Suprapubic skin (tissue), 4 donors: ENCODE measurements at places on chromosomes 5 and 9.
A peak's percentile ranks its signal among the peaks of the same experiment; 100 is the strongest.

GRCh38 chr5:68369457-68370125 is 154.0 kb downstream of the PIK3R1 start:
- H3K27me3 ChIP-seq, result no peaks in the 10 kb centered on the region
- no peak overlapping the region for H3K27ac ChIP-seq
- DNase-seq, result no peak
- H3K4me3 ChIP-seq, result no peak overlapping the region
- H3K36me3 ChIP-seq, result no peaks in the 10 kb centered on the region
- H3K4me1 ChIP-seq, result peaks cover 6% of the 10 kb centered on the region

DNA sequence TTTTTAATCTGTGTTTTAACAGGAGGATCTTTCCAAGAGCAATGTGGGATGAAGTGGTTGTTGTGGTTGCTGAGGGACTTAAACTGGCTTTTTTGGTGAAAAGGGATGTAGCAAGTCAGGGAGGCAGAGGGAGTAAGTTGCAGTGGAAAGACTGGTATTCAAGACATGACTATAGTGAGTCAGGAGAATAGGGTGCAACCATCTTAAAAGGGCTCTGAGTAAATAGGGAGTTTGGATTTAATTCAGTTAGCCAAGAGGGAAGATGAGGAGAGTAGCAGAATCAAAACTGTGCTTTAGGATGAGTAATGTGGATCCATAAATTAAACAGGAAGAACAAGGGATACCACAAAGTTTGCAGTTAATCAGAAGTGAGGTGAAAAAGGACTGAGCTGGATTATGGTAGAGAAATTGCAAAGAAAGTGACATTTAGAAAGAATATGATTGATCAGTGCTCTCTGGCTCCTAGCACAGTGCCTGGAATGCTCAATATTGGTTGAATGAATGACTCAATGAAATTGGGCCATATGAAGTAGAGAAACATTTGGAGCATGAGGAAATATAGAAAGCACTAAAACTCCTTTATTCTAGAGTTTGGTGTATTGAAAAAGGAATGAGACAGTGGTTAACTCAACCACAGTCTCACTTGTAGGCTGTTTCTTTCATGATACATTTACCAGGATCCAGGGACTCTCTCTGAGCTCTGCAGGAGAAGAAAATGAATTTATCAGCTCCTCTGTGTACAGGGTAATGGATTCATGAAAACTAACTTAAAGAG is 5.1 kb downstream of the POLR3G start:
- DNase-seq, result no peak
- no peaks in the 10 kb centered on the region for H3K36me3 ChIP-seq
- H3K4me1 ChIP-seq, result peaks cover 13% of the 10 kb centered on the region
- H3K27me3 ChIP-seq, result no peaks in the 10 kb centered on the region
- no peak overlapping the region for H3K4me3 ChIP-seq

GRCh38 chr5:89991592-89991991 is 418.0 kb downstream of the CETN3 start:
- H3K36me3 ChIP-seq, result no peaks in the 10 kb centered on the region
- no peak overlapping the region for H3K4me3 ChIP-seq
- H3K4me1 ChIP-seq, result no peaks in the 10 kb centered on the region
- no peak for DNase-seq
- H3K27me3 ChIP-seq, result no peaks in the 10 kb centered on the region
- H3K27ac ChIP-seq, result no peak overlapping the region

DNA sequence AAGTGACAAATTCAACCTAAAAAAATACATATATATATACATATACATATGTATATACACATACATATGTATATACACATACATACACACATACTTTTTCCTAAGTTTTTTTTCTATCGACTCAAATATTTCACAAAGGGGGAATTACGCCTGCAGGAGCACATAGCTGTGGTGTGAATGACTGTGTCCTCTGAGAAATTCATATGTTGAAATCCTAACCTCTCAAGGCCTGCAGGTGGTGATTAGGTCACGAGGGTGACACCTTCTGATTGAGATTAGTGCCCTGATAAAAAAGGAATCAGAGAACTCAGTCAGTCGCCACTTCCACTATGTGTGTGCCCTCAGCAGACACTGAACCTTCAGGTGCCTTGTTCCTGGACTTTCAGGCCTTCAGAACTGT is 248.7 kb downstream of the SEMA5A start:
- H3K27me3 ChIP-seq, result no peaks in the 10 kb centered on the region
- H3K27ac ChIP-seq, result no peak overlapping the region
- no peak for DNase-seq
- peaks cover 11% of the 10 kb centered on the region for H3K4me1 ChIP-seq
- no peak overlapping the region for H3K4me3 ChIP-seq
- no peaks in the 10 kb centered on the region for H3K36me3 ChIP-seq

DNA sequence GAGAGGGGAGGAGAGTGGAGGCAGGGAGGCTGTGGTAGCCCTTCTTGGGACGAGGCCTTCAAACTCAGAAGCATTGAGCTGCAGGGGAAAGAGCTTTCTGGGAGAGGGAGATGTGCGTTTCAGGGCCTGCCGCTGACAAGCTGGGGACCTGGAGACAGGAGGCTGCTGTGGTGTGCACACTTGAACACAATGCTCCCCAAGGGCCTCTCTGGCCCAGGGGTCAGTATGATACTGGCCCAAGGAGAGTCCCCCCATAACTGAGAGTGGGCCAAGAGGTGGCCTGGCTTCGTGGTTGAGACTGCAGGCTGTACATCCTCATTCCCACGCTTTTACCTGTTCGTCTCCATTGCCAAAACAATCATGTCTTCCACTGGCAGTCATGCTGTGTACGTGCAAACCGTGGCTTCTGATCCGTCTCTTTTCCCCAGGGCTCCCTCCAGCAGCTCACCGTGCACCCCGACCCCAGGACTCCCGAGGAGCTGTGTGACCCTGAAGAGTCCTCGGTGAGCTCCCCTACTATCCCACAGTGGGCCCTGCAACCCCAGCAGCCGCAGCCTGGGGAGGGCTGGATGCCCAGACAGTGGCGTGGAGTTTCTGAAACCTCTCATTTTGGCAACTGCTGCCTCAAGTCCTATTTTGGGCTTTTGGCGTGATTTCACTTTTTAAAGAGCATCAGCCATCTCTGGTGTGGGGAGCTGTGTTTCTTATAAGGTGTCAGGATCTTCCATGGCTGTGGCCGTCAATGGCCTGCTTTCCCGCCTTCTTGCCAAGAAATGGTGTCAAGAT is 43.4 kb downstream of the COL15A1 start:
- no peak overlapping the region for H3K4me3 ChIP-seq
- peak; percentile 44 for DNase-seq
- peaks cover 15% of the 10 kb centered on the region for H3K4me1 ChIP-seq
- H3K27ac ChIP-seq, result no peak overlapping the region

- no peak for DNase-seq
- no peaks in the 10 kb centered on the region for H3K27me3 ChIP-seq
- H3K36me3 ChIP-seq, result no peaks in the 10 kb centered on the region
- H3K4me3 ChIP-seq, result no peak overlapping the region
- H3K4me1 ChIP-seq, result no peaks in the 10 kb centered on the region
These were observed 292.9 kb upstream of the PUM3 start for GRCh38 chr9:3136686-3137346.

DNA sequence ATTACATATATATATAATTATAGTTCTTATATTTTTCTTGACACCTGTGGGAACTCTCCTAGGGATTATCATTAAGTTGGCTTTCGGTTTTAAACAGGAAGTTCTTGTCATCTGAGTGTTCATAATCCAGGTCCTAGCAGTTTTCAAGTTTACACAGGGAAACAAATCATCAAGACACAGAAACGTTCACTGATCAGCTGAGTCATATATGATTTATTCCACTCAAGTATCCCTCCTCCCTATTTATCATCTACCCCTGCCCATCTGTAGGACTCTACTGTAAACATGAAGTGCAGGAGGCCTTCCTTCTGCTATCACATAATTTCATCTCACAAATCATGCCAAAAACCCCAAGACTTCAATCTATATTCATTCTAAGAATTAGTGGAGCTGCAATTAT is 6.3 kb downstream of the SLC25A51 start:
- no peak overlapping the region for H3K4me3 ChIP-seq
- no peak overlapping the region for H3K27ac ChIP-seq

- H3K4me1 ChIP-seq, result peaks cover 31% of the 10 kb centered on the region
- peak overlapping the region; percentile 74 for H3K4me3 ChIP-seq
- no peaks in the 10 kb centered on the region for H3K27me3 ChIP-seq
- peak overlapping the region; percentile 92 for H3K27ac ChIP-seq
- peaks cover 5% of the 10 kb centered on the region for H3K36me3 ChIP-seq
These were observed 601 bp downstream of the FBXO38 start for GRCh38 chr5:148384380-148384737.

- H3K4me3 ChIP-seq, result no peak overlapping the region
- H3K27ac ChIP-seq, result no peak overlapping the region
- no peaks in the 10 kb centered on the region for H3K27me3 ChIP-seq
- DNase-seq, result no peak
- H3K4me1 ChIP-seq, result peaks cover 7% of the 10 kb centered on the region
- no peaks in the 10 kb centered on the region for H3K36me3 ChIP-seq
These were observed 24.1 kb downstream of the BNC2 start for GRCh38 chr9:16846367-16846766.

DNA sequence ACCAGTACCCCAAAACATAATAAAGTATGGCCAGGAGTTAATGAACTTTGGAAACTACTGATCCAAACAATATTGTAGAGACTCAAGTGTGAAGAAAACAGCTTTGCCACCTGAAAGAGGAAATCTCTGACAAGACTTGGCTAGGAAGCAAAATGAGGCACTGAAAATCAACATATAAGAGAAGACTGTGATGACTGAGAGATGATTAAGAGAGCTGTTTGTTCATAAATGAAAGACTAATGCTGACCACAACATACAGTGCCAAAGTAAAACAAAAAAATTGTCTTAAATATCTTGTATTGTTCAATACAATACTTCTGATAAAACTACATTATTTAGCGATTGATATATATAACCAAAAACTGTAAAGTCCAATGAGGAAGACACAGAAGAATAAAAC is 7.2 kb downstream of the RC3H2 start:
- no peak overlapping the region for H3K4me3 ChIP-seq
- H3K36me3 ChIP-seq, result peaks cover 27% of the 10 kb centered on the region
- DNase-seq, result no peak
- H3K27ac ChIP-seq, result no peak overlapping the region
- peaks cover 22% of the 10 kb centered on the region for H3K4me1 ChIP-seq

- no peaks in the 10 kb centered on the region for H3K36me3 ChIP-seq
- peaks cover 28% of the 10 kb centered on the region for H3K27me3 ChIP-seq
- H3K27ac ChIP-seq, result no peak overlapping the region
- DNase-seq, result peak; percentile 53
- H3K4me1 ChIP-seq, result peaks cover 16% of the 10 kb centered on the region
- H3K4me3 ChIP-seq, result peak overlapping the region; percentile 53
These were observed 1.1 kb downstream of the PCDHAC1 start for GRCh38 chr5:140927228-140927573.

GRCh38 chr5:133381041-133381440 is 231.3 kb downstream of the FSTL4 start:
- H3K36me3 ChIP-seq, result no peaks in the 10 kb centered on the region
- H3K4me3 ChIP-seq, result no peak overlapping the region
- no peaks in the 10 kb centered on the region for H3K4me1 ChIP-seq
- DNase-seq, result no peak
- H3K27ac ChIP-seq, result no peak overlapping the region

DNA sequence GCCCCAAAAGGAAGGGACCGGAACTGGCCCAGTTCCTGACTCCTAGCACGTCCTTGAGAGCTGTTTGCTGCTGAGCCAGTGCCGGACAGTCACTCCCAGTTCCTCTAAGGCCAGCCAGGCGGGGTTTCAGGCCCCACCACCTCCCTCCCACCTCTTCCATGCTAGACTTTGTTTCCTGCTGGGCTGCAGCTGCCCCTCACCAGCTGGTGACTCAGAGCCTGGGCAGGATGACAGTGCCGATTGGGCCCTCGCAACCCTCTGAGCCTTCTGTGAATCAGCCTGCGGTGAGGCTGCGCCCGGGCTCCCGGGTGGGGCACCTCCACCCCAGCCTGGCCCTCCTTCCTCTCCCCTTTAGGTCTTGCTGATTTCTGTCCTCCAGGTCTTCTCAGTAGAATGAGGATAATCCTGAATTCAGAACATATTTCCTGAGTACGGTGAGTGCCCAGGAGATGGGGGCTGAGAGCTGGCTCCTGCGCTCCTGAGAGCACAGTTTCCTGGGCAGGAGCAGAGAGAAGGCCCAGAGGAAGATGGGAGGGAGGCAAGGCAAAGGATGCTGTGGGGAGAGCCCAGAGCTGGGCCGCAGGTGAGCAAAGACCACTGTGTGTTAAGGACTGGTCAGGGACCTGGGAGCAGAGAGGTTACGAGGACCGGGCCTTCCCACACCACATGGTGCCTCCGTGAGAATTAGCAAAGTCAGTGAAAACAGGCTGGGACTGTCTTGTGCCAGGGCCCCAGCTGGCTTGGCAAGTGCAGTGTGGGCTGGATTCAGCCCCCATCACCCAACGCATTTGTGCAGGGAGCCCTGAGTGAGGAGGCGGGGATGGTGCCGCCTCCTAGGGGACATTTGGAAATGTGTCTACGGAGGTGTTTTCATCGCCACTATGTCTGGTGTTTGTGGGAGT is 32.9 kb upstream of the STXBP1 start:
- DNase-seq, result peak; percentile 92
- no peaks in the 10 kb centered on the region for H3K27me3 ChIP-seq

- no peaks in the 10 kb centered on the region for H3K36me3 ChIP-seq
- no peaks in the 10 kb centered on the region for H3K4me1 ChIP-seq
- H3K27me3 ChIP-seq, result no peaks in the 10 kb centered on the region
- H3K27ac ChIP-seq, result no peak overlapping the region
- H3K4me3 ChIP-seq, result no peak overlapping the region
These were observed 75.6 kb upstream of the VLDLR start for GRCh38 chr9:2545881-2546490.

GRCh38 chr5:40378396-40379177 is 301.1 kb upstream of the PTGER4 start:
- H3K27me3 ChIP-seq, result no peaks in the 10 kb centered on the region
- DNase-seq, result no peak
- no peaks in the 10 kb centered on the region for H3K4me1 ChIP-seq
- H3K27ac ChIP-seq, result no peak overlapping the region
- H3K4me3 ChIP-seq, result no peak overlapping the region
- no peaks in the 10 kb centered on the region for H3K36me3 ChIP-seq

DNA sequence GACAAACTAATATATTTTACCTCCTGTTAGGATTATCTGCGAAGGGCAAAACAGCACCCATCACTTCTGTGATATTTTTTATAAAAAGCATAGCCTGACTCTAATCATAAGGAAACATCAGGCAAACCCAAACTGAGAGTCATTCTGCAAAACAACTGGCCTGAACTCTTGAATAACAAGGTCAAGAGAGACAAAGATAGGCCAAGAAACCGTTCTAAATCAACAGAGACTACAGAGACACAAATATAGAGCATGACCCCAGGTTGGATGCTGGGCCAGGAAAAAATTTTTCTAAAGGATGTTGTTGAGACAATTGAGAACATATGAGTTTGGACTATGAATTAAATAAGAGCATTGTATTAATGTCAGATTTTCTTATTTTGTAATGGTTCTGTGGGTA is 384.9 kb downstream of the NFIB start:
- DNase-seq, result no peak
- H3K27ac ChIP-seq, result no peak overlapping the region
- H3K4me1 ChIP-seq, result no peaks in the 10 kb centered on the region
- H3K4me3 ChIP-seq, result no peak overlapping the region
- no peaks in the 10 kb centered on the region for H3K36me3 ChIP-seq
- H3K27me3 ChIP-seq, result no peaks in the 10 kb centered on the region

DNA sequence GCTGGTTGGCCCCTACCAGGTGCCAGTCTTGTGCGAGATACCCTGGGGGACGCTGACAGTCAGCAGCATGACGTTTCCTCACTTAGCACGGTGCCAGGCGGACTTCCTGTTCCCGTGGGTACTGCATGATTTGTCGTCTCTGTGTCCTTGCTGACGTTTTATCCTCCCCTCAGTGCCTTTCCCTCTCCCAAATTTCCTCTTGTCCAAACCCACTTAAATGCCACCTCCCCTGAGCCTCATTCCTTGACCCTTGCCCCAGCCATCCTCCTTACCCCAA is 60.6 kb upstream of the SAP30L start:
- H3K4me1 ChIP-seq, result no peaks in the 10 kb centered on the region
- H3K4me3 ChIP-seq, result no peak overlapping the region
- no peaks in the 10 kb centered on the region for H3K27me3 ChIP-seq
- H3K27ac ChIP-seq, result no peak overlapping the region
- DNase-seq, result no peak
